ENCODE measurements at places on chromosomes 2 and 18.
A peak's percentile ranks its signal among the peaks of the same experiment; 100 is the strongest.

DNA sequence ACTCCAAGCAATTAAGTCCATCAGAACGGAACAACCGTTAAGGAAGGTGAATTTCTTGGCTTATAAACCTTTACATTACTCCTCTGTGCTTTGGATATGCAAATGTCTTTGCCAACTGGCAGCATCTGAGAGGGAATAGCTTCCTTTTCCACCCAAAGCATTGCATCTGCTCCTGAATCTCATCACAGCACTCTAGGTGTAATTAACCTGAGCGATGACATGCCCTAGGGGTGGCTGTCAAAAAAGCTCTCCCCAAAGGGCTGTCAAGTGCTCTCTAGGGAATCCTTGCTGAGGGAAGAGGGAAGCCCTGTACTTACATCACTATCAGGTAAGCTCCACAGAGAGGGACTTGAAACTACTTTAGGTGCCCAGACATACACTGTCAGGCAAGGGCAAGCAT is 5.5 kb upstream of the SMARCAL1 start:
- no peaks in the 10 kb centered on the region for H3K36me3 ChIP-seq
- H3K4me1 ChIP-seq = peaks cover 6% of the 10 kb centered on the region

DNA sequence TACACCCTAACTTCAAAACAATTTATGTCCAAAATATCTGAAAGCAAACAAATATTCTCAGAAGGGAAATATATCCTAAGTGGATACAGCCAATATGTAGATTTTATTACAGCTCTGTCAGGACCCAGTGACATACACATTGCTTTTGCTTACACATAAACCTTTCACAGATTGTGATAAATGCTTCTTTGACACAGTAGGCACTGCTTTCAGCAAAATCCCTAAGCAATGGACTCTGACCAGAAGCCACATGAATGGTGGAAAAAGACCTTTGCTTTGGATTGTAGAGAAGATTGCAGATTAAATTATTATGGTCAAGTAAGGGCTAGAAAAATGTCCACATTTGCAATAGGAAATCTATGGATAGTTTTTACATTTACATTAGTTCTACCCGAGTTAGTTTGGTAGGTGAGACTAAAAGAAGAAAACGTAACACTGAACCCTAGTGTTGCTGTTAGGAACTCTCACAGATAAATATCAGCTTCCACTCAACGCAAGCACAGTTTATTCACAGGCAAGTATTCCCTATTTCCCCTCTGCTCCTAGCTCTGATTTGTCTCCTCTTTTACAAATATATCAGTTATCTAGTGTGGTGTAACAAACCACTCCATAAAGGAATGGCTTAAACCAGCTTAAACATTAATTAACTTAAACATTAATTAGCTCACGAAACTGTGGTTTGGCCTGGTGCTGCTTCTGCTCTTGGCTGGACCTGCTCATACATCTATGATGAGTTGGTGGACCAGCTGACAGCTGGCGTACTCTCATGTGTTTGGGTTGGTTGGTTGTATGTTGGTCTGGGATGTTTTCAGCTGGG is 23.6 kb upstream of the SERPINE2 start:
- no peaks in the 10 kb centered on the region for H3K36me3 ChIP-seq
- H3K27ac ChIP-seq = no peak overlapping the region
- peaks cover 14% of the 10 kb centered on the region for H3K27me3 ChIP-seq
- DNase-seq = no peak
- H3K4me3 ChIP-seq = no peak overlapping the region

- H3K4me1 ChIP-seq = peaks cover 24% of the 10 kb centered on the region
- no peak overlapping the region for H3K4me3 ChIP-seq
- no peak for DNase-seq
- peaks cover 4% of the 10 kb centered on the region for H3K36me3 ChIP-seq
- no peaks in the 10 kb centered on the region for H3K27me3 ChIP-seq
- H3K27ac ChIP-seq = no peak overlapping the region
These were observed 42.4 kb downstream of the CYB5A start for GRCh38 chr18:74249181-74249968.

DNA sequence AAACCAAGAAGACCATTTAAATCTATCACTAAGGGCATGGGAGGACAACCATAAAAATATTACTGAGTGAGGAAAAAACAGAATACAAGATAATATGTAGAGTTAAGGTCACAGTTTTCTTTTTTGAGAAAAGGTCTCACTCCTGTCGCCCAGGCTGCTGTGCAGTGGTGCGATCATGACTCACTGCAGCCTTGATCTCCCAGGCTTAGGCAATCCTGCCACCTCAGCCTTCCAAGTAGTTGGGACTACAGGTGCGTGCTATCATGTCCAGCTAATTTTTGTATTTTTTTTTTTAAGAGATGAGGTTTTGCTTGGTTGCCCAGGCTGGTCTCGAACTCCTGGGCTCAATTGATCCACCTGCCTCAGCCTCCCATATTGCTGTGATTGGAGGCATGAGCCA is 24.0 kb downstream of the POLR1A start:
- H3K27ac ChIP-seq = no peak overlapping the region
- H3K4me1 ChIP-seq = peaks cover 38% of the 10 kb centered on the region
- peaks cover 58% of the 10 kb centered on the region for H3K36me3 ChIP-seq
- no peaks in the 10 kb centered on the region for H3K27me3 ChIP-seq
- DNase-seq = peak; percentile 46

DNA sequence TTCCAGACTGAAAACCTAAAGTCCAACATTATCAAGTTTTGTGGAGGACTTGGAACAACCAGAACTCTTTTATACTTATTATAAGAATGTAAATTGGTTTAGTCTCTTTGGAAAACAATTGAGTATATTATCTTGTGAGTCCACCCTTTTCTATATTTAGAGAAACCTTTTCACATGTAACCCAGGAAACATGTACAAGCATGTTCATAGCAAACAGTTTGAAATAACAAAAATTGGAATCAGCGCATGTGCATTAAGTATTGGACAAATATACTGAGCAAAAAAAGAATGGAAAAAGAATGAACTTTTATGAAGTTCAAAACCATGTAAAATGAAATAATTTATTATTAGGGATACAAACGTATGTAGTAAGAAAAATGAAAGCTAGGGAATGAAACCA is 246.0 kb downstream of the WDR7 start:
- H3K27ac ChIP-seq = no peak overlapping the region
- DNase-seq = no peak
- H3K4me3 ChIP-seq = no peak overlapping the region

GRCh38 chr2:105104208-105104731 is 66.4 kb downstream of the MRPS9 start:
- no peak overlapping the region for H3K4me3 ChIP-seq
- H3K27me3 ChIP-seq = no peaks in the 10 kb centered on the region
- peaks cover 6% of the 10 kb centered on the region for H3K36me3 ChIP-seq

DNA sequence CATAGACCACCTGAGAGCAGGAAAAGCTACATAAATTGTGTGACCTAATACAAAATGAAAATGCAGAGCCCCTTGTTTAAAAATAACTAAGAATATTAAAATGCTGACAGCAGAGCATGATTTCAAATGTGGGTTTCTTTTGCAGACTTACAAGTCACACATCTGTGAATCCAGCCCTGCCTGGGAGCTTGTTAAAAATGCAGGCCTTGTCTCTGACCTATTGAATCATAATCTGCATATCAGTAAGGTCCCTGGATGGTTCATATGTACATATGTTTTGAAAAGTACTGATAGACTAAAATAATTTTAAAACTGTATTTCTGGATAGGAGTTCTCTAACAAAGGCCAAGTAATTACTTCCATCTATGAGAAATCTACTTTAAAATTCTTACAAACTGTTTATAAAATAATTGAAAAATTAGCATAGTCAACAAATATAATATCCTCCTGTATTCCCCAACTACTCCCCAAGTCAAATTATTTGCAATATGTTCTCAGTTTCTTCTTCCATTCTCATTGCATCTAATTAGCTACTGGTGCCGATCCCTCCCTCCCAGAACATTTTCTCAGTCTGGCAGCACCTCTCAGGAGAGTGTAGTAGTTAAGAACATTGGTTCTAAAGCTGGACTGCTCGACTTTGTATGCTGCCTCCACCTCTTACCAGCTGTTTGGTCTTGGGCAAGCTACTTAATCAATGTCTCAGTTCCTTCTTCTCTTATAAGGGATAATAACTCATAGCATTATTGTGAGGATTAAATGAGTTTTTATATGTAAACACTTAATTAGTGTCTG is 1040.4 kb upstream of the CDH2 start:
- H3K36me3 ChIP-seq = no peaks in the 10 kb centered on the region
- H3K4me1 ChIP-seq = no peaks in the 10 kb centered on the region
- no peaks in the 10 kb centered on the region for H3K27me3 ChIP-seq
- H3K4me3 ChIP-seq = no peak overlapping the region

DNA sequence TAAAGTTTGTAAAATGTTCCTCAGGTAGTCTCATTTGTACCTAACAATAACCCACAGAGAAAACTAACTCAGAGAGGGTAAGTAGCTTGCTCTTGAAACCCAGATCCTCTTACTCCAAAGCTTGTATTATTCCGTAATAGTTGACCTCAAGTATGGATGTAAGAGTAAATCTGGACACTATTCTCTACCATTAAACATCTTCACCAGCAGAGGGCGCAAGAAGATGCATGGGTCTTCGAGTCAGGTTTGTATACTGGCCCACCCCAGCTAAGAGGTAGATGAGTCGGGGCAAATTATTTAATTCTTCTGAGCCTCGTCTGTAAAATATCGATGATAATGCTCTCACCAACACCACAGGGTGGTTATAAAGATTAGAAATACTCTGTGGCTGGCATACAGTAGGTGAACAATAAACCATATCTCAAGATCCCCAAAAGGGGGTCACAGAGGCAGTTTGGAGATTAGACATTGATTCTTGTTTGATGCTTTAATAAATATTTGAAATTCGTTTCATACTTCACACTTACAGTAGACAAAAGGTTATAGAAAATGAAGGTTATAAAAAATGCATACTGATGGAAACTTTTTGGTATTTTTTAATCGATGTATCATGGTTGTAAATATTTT is 3.5 kb upstream of the CABLES1 start:
- DNase-seq = peak; percentile 89
- peaks cover 13% of the 10 kb centered on the region for H3K4me1 ChIP-seq
- peaks cover 8% of the 10 kb centered on the region for H3K27me3 ChIP-seq
- H3K36me3 ChIP-seq = no peaks in the 10 kb centered on the region
- H3K27ac ChIP-seq = no peak overlapping the region

Measured in activated CD4-positive, alpha-beta T cell treated with anti-CD3 and anti-CD28 coated beads, Interleukin-2, amount 10 ng/mL, durations not matched to agents 24 days and 14 days (primary cell).